Cortex of kidney (tissue), 1 donor: ENCODE measurements at places on chromosomes 4 and X.

- DNase-seq: no peak
Observed at GRCh38 chrX:41705680-41706374, 17.1 kb downstream of the GPR34 start.

DNA sequence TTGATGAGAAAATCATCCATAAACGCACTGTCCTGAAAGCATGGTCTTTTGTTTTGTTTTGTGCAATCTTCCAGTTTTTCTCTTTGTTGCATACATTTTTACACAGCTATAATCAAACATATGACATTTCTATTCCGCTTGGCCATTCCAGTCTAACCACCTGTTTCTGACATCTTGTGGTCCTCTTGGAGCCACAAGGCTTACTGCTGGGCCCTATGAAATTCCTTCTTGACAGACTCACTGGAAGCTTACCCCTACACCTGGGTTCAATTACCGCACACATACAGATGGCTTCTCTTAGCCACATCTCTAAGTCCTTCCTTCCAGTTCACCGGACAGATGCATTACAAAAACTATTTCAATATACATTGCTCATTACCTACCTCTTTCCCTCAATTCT is 72.4 kb downstream of the PAPSS1 start:
- no peak for DNase-seq

GRCh38 chr4:38085751-38086150 is 125.6 kb downstream of the PTTG2 start:
- no peak for DNase-seq

- no peak for DNase-seq
Observed at GRCh38 chrX:72268597-72269365, 8.3 kb downstream of the RPS4X start.

GRCh38 chr4:89915937-89916336 is 21.3 kb downstream of the MMRN1 start:
- no peak for DNase-seq

DNA sequence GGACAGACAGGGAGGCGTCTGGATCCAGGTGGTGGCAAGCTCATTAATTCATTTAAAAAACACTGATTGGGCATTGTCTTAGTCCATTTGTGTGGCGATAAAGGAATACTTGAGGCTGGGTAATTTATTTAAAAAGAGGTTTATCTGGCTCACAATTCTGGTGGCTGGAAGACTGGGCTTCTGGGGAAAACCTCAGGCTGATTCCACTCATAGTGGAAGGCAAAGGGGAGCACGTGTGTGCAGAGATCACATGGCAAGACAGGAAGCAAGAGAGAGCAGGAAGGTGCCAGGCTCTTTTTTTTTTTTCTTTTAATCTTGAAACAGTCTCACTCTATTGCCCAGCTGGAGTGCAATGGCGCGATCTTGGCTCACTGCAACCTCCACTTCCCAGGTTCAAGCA is 100.2 kb upstream of the METTL14 start:
- DNase-seq: no peak
